ENCODE measurements at places on chromosomes 11 and 22.

DNA sequence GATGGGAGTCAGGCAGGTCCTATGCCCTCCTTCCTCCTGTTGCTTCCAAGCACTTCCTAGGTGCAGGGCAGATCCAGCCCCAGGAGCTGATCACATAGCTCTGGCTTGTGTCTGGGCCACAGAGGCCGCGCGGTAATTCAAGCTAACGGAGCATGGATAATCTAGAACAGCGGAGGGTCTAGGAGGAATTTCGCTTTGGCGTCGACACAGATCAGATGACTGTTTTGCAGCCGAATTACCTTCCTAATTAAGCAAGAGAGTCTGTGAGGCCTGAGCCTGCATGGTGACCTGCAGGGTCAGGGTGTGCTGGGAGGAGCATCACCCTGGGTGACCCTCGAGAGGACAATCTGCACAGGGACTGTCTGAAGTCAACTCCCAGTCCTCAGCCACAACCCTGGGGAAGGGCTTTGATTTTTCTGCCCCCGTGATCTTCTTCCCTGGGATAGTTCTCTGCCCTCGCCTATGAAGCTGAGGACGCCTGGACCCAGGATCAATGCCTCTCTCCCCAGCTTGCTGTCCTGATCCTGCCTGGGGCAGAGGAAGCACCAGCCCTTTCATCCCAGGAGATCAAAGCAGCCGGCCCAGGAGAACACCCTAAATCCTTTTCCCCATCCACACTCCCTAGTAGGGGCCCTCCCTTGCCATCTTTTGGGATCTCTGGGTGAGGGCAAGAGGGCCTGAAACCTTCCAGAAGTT, 11.0 kb downstream of the NECTIN1 start:
- DNase-seq, result no peak

DNA sequence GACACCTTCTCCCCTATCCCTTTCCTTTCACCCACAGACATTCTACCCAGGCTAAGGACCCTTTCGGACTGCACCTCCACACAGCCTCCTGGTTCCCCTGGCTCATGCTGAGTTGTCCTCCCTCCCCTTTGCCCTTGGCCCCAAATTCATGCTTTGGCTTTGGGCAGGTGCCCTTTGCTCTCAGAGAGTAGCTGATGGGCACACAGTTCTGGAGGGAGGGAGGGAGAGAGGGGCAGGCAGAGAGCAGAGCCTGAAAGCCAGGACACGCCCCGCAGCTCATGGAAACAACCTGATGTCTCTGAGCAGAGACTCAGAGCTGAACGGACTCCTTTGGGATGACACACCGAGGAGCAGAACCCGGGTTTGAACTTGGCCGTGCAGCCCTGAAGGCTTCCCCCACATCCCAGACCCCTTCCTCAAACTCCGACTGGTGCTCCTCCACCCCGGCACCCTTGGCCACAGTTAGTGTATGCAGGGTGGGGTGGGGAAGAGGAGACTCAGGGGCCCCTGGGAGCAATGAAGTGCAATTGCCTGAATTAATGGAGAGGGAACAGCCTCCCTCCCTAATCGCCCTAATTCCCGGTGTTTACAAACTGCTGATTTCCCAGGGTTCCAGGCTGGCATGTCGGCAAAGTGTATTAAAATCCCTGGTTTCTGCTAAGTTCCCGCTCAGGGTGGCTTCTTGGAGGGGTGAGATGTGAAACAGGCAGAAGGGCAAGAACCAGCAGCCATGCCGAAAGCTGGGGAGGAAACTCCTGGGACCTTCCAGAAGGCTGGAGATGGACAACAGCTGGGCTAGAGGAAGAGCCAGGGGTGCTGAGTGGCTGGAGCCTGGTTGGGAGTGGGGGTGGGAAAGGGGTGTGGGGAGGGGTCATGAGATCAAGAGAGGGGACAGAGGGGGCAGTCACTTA, 71.2 kb upstream of the SHISAL1 start:
- no peak for DNase-seq

DNA sequence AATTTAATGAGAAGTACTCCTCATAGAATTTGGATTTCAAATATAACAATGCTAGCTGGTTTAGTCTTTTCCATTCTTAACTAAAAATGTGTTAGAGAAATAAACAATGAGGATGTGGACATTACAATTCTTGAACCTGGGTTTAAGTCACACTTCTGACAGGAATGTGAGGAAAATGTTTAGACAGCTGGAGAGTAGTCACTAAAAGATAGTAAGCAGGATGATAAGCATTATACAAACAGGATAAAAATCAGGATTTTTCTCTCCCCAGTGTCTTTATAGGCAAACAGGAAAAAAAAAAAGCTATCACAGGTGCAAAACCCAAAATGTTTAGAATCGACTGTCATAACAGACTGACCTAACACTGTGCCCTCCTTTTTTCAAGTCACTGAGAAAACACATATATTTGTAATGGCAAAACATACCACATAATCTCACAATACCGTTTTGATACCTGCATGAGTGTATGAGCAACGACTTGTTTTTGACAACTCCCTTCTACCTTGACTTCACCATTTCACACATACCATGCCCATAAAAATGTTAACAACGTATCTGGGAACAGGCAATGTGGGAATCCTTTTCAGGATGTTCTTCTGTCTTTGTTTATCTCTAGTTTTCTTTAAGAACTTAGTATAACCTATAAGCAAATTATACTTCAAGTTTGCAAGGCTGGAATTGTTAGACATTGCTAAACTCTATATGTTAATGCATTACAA, 242.0 kb downstream of the SBF2 start:
- DNase-seq, result no peak

- DNase-seq, result no peak
These were observed 67.5 kb upstream of the THY1 start for GRCh38 chr11:119490253-119491006.

DNA sequence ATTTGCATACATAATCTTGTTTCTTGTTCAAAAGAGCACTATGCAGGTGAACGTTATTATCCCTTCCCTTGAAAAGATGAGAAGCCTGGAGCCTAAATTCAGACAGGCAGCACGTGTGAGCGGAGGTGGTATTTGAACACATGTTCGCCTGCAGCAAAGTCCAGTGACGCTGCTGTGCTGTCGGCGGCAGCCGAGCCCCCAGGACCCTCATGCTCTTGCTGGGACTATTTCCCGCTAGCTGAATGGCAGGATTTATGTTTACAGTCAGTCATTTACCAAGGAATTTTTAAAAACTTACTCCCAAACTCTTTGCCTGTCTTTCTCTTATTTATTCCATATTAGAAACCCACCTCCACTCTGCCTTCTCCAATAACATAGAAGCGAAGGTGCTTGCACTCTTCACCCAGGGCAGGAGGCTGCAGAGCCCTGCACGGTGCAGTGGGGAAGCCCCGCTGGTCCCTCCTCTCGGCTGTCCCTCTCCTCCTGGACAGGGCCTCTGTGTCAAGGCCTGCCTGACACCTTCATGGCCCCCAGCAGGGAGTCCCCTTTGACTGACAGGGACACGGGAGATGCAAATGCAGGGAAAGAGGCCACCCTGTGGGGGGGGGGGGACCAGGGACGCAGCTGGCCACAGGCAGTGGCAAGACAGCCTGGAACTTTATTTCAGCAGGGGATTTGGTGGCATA, 528.5 kb upstream of the B3GAT1 start:
- no peak for DNase-seq

GRCh38 chr11:129709801-129710398, 105.7 kb upstream of the TMEM45B start:
- no peak for DNase-seq

DNA sequence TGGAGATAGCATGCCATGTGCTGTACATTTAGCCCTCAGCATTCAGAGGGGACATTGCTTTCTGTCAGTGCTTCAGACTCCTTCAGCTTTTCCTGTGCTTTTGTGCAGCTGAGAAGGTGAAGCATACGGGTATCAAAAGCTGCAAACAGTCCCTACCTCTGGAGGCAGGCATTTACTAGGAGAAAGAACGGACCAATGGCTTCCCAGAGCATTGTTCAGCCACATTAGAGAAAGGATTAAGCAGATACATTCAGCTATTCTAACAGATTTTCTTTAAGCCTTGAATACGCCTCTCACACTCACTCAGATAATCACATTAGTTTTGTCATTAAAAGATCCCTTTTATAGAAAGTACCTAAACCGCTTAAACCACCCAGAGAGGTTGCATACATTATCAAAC, 80.7 kb upstream of the FAM181B start:
- no peak for DNase-seq

DNA sequence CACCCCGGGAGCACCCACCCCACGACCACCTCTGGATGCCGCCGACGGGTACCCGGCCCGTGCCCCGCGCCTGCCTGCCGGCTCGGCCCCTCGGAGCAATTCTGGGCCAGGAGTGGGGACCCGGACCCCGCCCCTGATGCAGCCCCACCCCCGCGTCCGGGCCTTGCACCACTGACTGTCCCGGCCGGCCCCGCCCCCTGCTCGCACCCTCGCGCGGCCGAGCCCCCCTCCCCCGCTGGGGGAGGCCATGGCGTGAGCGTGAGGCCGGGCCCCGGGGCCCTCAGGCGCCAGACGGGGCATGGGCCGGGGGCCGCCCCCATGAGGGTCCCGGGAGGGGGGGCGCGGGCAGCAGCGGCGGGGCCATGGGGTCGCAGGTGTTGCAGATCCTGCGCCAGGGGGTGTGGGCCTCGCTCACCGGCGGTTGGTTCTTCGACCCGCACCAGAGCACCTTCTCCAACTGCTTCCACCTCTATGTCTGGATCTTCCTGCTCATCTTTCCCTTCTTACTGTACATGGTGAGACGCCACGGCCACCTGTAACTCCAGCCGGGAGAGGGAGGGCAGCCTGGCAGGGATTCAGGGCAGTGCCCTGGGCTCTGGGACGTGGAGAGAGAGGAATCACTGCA, 486 bp downstream of the PCNX3 start:
- peak; percentile 19 for DNase-seq

GRCh38 chr11:12280838-12281565, 96.4 kb upstream of the PARVA start:
- no peak for DNase-seq

GRCh38 chr11:35178873-35179272, 39.9 kb downstream of the CD44 start:
- DNase-seq, result no peak

- DNase-seq, result peak; percentile 36
These were observed 113.4 kb downstream of the ZBTB16 start for GRCh38 chr11:114172871-114173444.

GRCh38 chr11:134686460-134687061, 274.5 kb upstream of the B3GAT1 start:
- no peak for DNase-seq

DNA sequence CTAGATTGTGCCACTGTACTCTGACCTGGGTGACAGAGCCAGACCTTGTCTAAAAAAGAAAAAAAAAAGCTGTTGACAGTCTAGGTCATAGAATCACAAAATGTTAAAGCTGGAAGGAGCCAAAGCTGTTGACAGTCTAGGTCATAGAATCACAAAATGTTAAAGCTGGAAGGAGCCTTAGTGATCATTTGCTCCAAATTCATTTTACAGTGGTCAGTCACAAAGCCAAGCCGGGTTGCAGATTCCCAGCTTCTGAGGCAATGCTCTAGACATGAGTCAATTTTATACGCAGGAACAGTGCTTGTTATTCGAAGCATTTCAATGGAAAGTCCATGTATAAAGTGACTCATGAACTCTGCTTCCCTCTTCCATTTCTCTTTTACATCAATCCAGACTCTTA, 47.4 kb downstream of the SYT13 start:
- DNase-seq, result no peak

DNA sequence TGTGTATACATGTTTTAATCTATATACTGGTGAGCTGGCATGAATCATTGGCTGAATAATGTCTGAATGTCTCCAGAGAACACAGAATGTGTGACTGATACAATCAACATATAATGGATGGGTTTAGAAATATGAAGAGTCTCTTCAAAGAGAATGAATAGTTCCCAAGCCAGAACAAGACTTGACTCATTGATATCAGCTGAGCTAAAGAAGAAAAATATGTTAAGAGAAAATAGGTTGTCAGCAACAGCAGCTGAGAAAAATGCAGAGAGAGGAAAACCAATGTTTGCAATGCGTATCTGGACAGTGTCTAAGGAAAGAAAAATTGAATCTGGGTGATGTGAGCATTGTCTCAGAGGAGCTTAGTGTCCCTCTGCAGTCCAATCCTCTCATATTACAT, 1281.8 kb upstream of the TENM4 start:
- DNase-seq, result no peak

DNA sequence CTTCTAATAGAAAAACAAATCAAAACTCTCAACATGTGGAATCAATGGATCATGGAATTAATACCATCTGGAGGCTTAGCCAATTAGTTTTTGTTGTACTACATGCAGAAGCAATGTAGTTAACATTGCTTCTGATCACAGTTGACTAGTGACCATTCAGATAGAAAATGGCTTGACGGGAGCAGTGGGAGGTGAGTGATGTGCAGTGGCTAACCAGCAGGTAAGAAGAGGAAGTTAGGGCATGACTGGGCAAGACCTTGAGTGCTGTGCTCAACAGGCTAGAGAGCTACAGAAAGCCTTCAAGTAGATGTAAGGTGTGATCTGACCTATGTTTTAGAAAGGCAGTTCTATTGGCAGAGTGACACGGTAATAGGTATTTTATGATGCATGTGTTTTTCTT, 60.7 kb upstream of the ALKBH3 start:
- no peak for DNase-seq

DNA sequence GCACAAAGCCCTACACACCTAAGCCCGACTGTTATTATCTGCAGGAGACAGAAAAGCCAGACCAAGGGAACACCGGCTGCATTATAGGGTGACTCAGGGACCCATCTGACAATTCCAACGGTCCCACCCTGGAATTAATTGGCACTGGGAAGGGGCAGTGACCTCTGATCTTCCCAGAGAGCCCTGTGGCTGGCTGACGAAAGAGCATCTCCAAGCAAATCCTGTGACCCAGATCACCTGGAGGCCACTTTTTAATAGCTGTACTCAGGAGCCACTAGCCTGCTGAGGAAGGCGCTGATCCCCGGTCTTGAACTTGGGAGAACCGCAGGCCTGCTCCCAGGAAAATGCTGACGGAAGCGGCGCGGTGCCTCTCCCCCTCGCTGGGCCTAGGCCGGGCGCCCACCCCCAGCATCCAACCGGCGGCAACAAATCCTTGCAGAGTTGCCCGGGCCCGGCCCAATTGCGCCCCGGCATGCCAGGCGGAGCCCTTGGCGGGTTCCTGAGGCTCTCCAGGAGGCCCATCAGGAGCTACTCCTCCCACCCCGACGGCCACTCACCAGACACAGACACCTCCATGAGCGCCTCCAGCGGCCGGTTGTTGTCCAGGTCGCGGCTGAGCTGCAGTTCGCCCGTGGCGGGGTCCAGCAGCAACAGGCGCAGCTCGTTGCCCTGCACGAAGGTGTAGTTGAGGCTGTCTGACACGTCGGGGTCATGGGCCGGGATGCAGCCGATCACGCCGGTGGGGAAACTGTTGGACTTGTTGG, 4.2 kb downstream of the CELSR1 start:
- DNase-seq, result no peak

GRCh38 chr11:113642090-113642489, 64.0 kb downstream of the TMPRSS5 start:
- no peak for DNase-seq
